ENCODE measurements at places on chromosomes 2 and 18. TPM values are rescaled to one million over a fixed set of nuclear protein-coding genes. Genes with fewer than 3 reads are reported as not detected.

Gene POMC
- total RNA-seq = 3.0 TPM

Gene GATA6
- total RNA-seq = not detected

Gene L3MBTL4
- total RNA-seq = 0.57 TPM

Gene INO80C
- 26.7 TPM for total RNA-seq

Gene RABL2A
- 29.6 TPM for total RNA-seq

Gene VWA3B
- not detected for total RNA-seq

Gene MRO
- total RNA-seq = not detected

Gene GALNT3
- total RNA-seq = 23.7 TPM

Gene REG3G
- total RNA-seq = not detected

Gene RFTN2
- not detected for total RNA-seq

Gene IL1A
- 0.73 TPM for total RNA-seq

Gene ANKRD53
- total RNA-seq = not detected

Gene TMEM169
- 2.7 TPM for total RNA-seq

Gene SPC25
- total RNA-seq = 36.2 TPM

Gene DSG2
- 1.3 TPM for total RNA-seq

Gene FOXD4L1
- total RNA-seq = 0.50 TPM

Gene ZNF514
- 10.1 TPM for total RNA-seq

Gene RAPGEF4
- 0.75 TPM for total RNA-seq

Gene PTPRN
- not detected for total RNA-seq

Gene ANTXR1
- total RNA-seq = 0.02 TPM

Data from T-helper 2 cell treated with Interferon-gamma antibody and Interleukin-4, amounts not matched to agents 100 ng/mL and 5 ng/mL, for 36 hours (primary cell).